ENCODE measurements at places on chromosomes 1 and 21.

DNA sequence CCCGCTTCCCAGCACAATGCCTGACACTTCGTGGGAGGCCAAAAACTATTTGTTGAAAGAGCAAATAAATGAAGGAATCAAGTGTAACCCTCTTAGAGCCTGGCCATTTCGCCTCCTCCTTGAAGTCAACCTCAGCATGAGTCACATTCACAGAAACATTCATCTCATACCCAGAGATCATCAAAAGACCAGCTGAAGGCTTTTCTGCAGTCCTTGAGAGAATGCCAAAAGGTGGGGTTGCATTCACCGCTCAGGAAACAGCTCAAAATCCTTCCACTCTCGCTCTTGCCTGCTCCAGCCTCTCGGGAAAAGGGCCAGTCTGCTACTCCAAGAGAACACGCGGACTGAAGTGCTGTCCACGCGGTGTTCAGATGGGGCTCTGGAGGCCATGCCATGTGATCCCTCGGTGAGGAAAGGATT, 90.0 kb downstream of the VWA5B1 start:
- DNase-seq = no peak

GRCh38 chr1:29966526-29967045, 730.3 kb downstream of the PTPRU start:
- DNase-seq = no peak

- no peak for DNase-seq
These were observed 86.0 kb upstream of the ZBTB40 start for GRCh38 chr1:22365331-22366295.

- no peak for DNase-seq
These were observed 73.5 kb downstream of the TTC3 start for GRCh38 chr21:37146320-37147235.

GRCh38 chr1:53409233-53409632, 50.0 kb upstream of the DMRTB1 start:
- DNase-seq = no peak

GRCh38 chr1:198617406-198617805, 21.4 kb upstream of the PTPRC start:
- no peak for DNase-seq

DNA sequence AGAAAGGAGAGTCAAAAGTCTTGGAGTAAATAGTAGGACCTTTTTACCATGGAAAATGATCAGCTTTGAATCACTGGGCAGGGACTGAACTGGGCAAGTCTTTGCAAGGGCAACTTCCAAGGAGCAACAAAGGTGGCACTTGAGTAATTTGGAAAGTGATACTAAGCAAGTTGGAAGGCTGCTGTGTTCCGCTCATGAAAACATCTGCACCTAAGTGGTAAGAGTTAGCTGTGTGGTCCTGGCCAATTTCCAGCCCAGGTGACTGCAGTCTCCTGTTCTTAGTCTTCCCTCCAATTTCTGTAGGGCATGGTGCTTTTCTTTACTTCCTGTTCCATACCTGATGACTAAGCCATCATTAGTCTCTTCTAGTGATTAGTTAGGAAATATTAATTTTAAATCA, 35.5 kb upstream of the PRDM2 start:
- DNase-seq = no peak

- no peak for DNase-seq
These were observed 75.2 kb downstream of the PLPPR5 start for GRCh38 chr1:98929437-98929836.

DNA sequence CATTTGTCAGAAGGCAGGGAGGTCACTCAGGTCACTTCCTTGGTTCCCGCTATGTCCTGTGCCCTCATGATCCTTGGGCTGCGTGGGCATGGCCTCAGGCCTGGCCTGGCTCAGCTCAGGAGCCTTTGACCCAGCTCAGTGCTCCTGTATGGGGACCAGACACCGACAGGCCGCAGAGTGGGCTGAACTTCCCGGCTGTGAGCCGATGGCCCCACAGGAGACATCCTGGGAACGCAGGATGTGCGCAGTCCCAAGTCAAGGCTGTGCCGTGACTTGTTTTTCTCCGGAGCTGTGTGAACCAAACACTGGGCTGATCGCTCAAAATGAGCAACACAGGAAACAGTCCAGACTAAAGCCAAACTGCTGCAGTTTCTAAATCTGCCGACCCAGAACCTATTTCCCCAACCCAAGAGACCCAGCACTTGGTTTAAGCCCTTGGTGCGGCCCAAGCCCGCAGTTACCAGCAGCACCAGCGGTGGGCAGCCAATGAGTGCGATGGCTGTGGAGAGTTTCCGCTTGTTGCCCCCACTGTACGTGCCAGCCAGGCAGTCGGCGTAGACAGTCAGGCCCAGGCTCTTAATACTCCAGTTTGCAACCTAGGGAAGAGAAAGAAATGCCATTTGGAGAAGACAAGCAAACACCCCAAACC, 92.3 kb upstream of the GCLM start:
- DNase-seq = no peak

GRCh38 chr1:162847839-162848453, 13.0 kb downstream of the CCDC190 start:
- DNase-seq = peak; percentile 69

GRCh38 chr21:32240851-32241687, 37.8 kb downstream of the MIS18A start:
- no peak for DNase-seq

DNA sequence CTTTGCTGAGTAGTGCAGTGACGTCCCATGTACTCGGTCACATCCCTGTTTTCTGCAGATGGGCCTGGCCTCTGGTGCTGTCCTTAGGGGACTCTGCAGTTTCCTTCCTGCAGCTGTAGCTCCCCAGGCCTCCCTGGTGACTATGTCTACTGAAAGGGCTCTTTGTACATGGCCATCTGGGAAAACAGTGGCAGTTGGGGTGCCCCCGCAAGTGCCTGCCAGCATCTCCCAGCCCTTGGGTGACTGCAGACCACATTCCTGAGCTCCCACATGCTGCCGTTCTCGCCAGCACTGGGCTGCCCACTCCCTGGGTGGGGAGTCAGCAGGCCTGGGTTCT, 37.5 kb upstream of the KCNA10 start:
- DNase-seq = no peak

- no peak for DNase-seq
These were observed 39.5 kb upstream of the RCC1 start for GRCh38 chr1:28466226-28466778.

DNA sequence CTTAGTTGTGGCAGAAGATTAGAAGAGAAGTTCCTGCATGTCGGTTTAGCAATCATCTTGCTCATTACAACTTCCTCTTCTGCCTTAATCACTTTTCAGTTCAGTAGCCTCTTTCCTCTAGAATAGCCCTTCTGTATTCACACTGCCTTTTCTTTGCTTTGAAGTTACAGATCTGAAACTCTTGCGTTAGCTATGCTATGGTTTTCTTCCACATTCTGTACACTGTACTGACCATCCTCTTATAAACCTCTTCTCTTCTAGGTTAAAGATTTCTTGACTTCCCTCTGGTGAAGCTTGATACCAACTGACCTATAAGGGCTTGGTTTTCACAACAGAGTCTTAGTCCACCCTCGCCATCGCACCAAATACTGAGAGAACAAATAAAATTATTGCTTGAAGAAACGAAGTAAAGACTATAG, 35.0 kb downstream of the C21orf91 start:
- no peak for DNase-seq

- no peak for DNase-seq
These were observed 217.0 kb downstream of the RWDD3 start for GRCh38 chr1:95451054-95451453.

GRCh38 chr1:226708342-226708780, 30.7 kb downstream of the ITPKB start:
- no peak for DNase-seq

DNA sequence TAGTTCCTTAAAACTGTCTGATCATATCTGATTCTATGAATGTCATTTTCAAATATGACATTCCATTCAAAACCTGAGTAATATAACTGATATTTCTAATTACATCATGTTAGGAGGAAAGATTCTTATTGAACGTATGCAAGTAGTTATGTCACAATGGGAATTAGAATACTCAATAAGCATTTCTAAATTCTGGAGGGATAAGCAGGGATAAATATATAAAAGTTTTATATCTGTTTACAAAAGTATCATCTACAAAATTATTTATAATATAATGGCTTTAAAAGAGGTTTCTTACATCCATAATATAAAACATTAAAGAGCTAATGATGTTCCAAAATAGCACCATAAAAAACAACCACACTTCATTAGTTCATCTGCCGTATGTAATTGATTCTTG, at the start of gene OR14A2:
OR14A2 (minus strand) TSS at position 101 of the 400 bp plus-strand sequence.
- DNase-seq = no peak

- DNase-seq = no peak
These were observed 69.2 kb upstream of the ERG start for GRCh38 chr21:38567335-38567969.

- no peak for DNase-seq
These were observed 1423.9 kb upstream of the PRMT6 start for GRCh38 chr1:105632342-105633196.

- DNase-seq = no peak
These were observed 1598.9 kb downstream of the PLA2G4A start for GRCh38 chr1:188427642-188428041.

DNA sequence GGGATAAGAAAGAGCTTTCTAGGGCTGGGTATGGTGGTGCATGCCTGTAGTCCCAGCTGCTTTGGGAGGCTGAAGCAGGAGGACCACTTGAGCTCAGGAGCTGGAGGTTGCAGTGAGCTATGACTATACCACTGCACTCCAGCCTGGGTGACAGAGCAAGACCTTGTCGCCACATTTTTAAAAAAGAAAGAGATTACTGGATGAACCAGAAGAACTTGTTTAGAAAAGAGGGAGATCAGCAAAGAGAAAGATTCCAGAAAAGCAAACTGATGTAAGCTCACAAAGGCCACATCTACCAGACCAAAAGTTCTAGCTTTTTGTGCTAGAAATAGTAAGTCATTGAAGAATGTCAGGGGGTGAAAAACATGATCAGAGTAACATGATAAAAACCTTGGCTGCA, 117.6 kb downstream of the KIAA0319L start:
- DNase-seq = no peak

GRCh38 chr1:204645251-204645650, 40.3 kb downstream of the LRRN2 start:
- no peak for DNase-seq

GRCh38 chr1:98723574-98723973, 62.1 kb downstream of the SNX7 start:
- DNase-seq = no peak

- no peak for DNase-seq
These were observed 14.5 kb downstream of the NT5C1A start for GRCh38 chr1:39657402-39657801.

DNA sequence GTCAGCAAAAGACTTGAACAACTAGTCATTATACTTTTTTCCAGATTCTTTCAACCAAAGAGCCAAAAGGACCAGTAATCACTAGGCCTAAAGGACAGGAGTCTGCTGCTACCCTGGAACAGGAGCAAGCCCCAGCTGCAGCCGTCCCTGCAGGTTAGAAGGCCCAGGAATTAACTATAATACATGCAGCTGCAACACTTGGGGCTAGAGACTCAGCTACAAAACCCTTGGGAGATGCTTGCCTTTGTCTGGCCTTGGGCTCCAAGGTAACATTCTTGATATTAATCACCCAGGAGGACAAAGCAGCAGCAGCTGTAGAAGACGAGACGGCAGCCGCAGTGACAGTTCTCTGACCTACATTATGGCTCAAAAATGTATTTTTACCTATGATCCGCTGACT, 841.2 kb upstream of the ADGRL4 start:
- no peak for DNase-seq

GRCh38 chr1:114490274-114490693, 20.7 kb downstream of the TRIM33 start:
- DNase-seq = no peak

DNA sequence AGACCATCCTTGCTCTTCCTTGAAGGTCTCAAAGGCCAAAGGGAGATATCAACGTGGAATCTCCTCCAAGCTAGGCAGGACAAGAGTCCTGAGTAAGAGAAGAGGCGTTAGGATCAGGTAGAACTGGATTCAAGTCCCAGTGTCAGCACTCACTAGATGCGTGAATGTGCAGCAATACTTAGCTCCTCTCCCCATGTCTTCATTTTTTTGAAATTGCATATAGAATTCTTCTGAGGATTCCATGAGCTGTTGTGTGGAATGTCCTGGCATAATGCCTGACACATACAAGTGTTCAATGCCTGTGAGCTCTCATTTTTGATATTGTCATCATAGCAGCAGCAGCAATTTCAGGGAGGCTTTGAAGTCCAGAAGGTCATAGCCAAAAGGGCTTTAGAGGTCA, 333.2 kb downstream of the KCNH1 start:
- no peak for DNase-seq

GRCh38 chr21:32136546-32136945, 142.3 kb downstream of the MIS18A start:
- no peak for DNase-seq

- DNase-seq = no peak
These were observed 87.3 kb downstream of the BACH1 start for GRCh38 chr21:29385934-29386520.

GRCh38 chr1:115567431-115567830, 74.3 kb upstream of the VANGL1 start:
- DNase-seq = no peak

- DNase-seq = peak; percentile 70
These were observed 73.3 kb downstream of the MRPL37 start for GRCh38 chr1:54273092-54273794.

- DNase-seq = no peak
These were observed 82.8 kb downstream of the DISP1 start for GRCh38 chr1:222897527-222898190.

GRCh38 chr1:232385221-232385620, 244.7 kb downstream of the SIPA1L2 start:
- no peak for DNase-seq

DNA sequence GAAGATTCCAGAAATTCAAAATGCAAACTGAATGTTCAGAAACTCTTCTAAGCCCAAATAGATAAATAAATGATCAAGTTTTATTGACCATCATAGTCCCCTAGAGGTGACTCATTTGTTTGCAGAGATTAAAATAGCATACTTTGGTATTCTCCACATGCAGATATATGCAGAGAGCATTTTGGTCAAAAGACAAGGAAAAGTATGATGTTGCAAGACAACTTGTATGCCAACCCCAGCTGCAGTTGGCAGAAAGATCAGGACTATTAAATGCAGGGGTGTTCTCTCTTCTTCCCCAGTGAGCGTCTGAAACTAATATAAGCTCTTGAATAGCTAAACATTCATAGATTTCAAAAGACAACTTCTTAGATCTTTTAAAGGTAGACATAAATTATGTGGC, 404.9 kb downstream of the LTN1 start:
- no peak for DNase-seq

DNA sequence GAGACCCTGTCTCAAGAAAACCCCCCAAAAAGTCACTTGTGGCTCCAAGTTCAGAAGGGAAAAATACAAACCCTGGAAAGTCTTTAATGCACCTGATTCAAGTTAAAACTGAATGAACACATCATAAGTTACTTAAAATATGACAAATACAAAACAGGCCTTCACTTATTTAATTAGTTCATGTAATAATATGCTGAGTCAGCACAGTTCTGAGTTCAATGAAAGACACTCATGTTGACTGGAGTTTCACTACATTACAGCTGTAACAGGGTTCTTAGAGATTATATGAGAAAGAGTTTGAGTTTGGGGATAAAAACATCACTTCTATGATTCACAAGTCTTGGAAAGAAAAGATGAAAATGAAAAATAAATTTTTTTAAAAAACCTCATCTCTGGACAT, 51.0 kb downstream of the DEGS1 start:
- no peak for DNase-seq

Data from K562 (cell line).